ENCODE measurements at places on chromosomes 6 and 20.
A peak's percentile ranks its signal among the peaks of the same experiment; 100 is the strongest.

DNA sequence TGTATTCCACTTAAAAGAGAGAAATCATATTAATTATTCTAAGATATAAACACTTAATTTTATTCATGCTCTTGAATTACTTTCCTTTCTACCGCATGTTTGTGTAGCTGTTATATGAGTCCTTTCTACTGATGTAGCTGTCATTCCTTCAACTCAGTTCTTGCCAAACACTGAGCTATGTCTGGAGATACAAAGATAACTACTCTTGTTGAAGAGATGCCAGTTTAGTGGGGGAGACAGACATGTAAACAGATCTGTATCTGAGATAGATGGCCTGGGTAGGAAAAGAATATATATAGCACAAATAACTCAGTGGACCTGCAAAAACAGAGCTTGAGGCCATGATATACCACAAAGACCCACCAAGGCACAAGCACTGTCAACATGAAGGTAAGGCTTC lies 157.3 kb downstream of the BTBD9 start:
- DNase-seq = no peak

DNA sequence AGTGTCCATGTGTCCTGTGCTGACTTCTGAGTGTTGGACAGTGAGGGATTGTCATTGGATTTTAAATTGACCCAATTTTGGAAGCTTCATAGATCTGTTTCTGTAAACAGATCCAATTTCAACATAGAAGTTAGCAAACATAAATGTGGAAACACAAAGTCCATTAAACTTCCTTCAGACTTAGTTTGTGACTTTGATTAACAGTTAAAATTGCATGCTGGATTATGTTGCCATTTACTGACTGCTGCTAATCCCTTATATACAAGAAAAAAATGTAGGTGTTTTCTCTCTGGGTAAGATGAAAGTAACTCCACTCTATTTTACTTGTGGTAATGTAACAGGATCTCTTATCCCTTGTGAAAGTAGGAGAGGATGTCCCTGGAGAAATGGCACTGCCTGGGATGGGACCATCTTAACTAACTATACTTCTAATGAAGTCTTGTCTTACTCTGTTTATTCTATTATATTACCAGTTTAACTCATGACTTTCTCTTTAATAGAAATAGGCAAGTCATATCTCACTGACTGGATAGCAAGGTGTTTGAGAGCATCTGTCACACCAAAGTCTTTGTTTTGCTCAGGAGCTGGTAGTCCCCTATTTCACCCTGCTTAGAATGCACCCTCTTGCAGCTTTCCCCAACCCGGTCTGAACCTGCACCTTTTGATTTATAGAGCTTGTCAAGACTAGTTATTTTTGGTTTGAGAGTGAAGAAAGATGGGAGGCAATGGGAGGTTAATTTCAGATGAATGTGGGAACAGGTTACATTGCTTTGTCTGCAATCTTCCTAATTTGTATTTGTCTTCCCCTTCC lies 7.2 kb downstream of the TPX2 start:
- no peak for DNase-seq

GRCh38 chr6:149380523-149380922 lies 19.5 kb upstream of the SUMO4 start:
- DNase-seq = no peak

DNA sequence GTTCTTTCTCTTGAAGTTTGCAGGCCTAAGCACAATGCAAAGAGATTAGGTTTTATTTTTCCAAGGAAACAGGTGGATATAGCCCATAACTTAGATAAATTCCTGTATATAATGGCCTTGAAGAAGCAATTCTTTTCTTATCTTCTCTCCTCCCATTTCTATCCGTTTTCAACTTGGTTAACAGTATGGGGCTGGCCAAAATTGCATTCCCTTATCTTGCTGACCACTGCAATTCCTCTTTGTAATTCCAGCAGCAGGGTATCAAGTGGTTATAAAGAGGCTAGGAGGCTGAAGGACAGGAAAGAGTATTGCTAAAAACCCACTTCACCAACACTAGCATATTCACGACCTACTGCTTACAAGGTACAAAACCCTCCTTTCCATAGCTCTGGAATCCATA lies 643.5 kb upstream of the ID4 start:
- no peak for DNase-seq

DNA sequence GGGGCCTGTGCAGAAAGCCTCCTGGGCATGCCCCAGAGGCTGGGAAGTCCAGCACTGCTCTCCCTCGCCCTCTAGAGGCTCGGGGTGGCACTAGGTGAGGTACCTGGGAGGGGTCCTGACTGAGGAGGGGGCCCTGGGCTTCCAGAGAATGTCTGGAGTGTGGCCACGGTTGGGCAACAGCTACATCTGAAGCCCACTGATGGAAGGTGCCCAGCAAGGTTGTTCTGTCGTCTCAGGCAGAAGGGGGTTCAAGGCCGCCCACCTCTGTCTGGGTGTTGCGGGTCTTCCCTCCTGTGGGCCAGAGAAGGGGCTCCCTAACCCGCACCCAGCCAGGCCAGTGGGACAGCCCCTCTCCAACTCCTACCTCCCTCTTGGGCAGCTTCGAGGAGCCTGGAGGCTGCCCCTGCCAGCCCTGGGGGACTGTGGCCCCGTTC lies 11.4 kb upstream of the VEGFA start:
- DNase-seq = no peak

- no peak for DNase-seq
Observed at GRCh38 chr20:43691928-43692524, 25.1 kb downstream of the MYBL2 start.

GRCh38 chr20:37316116-37316774 lies 26.8 kb downstream of the MANBAL start:
- DNase-seq = no peak

GRCh38 chr20:24149175-24149574 lies 160.6 kb upstream of the GGTLC1 start:
- no peak for DNase-seq

DNA sequence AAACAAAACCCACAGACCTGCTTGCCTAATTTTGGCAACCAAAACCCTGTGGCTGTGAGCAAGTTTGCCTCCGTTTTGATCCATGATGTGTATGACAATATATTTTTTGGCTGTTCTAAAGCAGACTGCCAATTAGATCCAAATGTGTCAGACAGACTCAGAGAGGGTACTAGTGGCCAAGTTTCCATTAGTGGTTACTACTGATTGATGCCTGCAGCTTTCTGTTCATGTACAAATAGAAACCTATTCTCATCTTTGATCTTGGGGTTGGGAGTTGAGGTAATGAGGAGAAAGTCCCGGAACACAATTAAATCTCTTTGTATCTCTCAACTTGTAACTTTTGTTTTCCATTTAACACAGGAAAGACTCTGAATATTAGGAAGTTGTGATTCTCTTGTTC lies 100.9 kb downstream of the RNF144B start:
- no peak for DNase-seq

DNA sequence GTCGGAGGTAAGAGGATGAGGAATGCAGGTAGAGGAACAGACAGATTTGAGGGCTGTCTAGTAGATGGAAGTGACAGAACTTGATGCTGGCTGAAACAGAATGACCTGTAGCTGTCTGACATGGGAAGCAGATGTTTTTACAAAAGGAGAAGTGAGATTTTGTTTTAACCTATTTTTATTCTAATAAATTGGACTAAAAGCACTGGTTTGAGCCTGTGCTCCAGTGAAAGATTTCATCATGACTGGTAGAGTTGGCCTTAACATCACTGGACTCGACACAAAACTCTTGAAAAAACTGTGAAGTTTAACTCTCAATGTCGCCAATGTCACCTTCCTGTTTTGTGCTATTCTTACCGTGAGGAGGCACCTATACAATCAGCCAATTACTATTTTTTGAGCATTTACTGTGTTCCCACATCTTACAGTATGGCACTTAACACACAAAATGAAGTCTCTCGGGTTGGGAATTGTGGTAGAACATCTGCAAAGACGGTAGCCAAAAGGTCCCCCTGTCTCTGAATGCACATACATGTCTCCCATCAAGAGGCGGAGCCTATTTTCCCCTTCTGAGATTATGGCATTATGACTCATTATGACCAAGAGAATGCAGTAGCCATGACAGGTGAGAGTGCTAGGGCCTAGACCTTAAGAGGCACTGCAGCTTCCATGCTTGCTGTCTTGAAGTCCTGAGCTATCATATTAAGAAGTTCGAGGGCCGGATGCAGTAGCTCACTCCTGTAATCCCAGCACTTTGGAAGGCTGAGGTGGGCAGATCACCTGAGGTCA lies 93.2 kb downstream of the FOXF2 start:
- DNase-seq = no peak

- no peak for DNase-seq
Observed at GRCh38 chr6:3088968-3089367, 20.7 kb downstream of the RIPK1 start.

GRCh38 chr6:64220801-64221200 lies 585.2 kb downstream of the PHF3 start:
- DNase-seq = no peak

DNA sequence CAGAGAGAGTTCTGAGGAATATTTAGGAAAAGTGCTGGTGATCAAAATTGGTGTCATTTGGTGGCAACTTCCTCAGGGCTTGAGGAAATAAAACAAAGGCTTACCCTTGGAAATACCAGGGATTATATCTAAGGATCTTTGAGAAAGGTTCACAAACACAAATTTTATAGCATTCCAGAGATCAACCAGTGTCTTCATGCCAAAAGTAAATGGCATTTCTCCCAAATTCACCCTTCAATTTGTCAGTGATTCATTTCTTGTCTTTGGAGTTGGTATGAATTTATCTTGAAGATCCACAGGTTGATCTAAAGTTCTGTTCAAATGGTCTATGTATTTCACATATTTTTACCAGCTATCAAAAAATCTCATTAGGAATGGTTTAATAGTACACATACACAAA lies 181.5 kb downstream of the FUT9 start:
- DNase-seq = no peak

GRCh38 chr6:153814136-153814535 lies 224.9 kb upstream of the OPRM1 start:
- DNase-seq = no peak

- no peak for DNase-seq
Observed at GRCh38 chr6:93972791-93973190, 553.4 kb upstream of the EPHA7 start.

DNA sequence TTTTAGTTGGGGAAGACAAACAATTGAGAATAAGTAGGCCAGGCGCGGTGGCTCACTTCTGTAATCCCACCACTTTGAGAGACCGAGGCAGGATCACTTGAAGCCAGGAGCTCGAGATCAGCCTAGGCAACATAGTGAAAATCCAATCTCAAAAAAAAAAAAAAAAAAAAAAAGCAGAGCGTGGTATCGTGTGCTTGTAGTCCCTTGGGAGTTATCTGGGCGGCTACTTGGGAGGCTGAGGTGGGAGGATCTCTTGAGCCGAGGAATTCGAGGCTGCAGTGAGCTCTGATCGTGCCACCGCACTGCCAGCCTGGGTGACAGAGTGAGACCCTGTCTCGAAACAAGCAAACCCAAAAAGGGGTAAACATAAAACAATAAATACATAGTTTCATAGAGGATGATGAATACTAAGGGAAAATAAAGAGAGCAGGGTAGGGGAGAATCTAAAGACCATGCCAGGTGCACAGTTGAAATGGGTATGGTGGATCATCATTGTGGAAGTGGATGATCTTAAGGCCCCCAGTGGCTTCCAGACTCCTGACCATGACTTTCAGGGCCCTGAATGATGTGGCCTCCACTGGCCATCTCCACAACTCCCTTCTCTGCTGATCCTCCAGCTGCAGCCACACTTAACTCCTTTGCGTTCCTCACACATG lies 947 bp downstream of the POFUT1 start:
- no peak for DNase-seq

DNA sequence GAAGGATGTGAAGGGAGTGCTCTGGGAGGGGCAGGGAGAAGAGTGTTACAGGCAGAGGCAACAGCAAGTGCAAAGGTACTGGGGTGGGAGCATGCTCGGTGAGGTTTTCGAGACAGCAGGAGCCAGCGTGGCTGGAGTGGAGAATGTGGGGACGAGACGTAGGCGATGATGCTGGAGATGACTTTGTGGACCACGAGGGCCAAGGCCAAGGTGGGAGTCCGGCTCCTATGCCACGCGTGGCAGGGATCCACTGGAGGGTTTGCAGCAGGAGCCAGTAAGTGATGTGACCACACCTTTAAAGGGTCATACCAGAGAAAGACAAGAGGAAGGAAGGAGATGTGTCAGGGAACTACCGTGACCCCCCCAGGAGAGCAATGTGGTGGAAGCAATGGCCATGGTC lies 7.3 kb downstream of the PTGIS start:
- no peak for DNase-seq

DNA sequence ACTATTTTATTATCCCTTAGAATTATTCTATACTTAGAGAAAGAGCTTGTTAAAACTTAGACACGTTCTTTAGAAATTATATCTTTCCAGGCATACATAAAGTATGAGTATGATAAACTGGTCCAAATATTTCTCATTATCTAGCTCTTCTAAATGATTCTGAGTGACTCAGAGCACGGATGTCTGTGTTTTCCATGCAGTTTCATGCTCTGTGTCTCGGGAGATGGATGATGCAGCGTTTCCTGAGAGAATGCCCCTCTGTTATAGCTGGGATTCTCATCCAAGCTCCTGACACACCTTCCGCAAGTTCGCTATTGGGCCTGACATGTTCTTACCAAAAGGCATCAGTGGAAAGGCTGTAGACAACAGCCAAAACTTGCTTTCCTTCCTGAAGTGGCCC lies 19.3 kb downstream of the SIRT5 start:
- DNase-seq = no peak

DNA sequence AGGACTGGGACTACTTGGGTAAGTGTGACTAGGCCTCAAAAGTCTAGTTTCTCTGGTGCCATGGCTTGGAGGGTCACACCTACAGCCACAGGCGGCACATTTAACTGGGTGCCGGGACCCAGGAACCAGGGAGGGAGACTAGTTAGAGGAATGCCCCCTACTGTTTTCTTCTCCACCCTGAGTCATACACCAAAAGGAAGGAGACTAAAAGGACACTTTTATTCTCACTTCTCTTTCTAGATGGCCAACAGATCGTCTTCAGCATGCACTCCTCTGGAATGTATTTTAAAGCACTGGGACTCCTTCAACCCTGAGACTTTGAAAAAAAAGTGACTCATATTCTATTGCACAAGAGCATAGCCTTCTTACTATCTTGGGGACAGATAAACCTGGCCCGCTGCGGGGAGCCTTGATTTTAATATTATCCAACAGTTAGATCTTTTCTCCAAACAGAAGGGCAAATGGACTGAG lies 33.4 kb downstream of the PLN start:
- no peak for DNase-seq

- DNase-seq = no peak
Observed at GRCh38 chr6:14857001-14857400, 388.9 kb upstream of the JARID2 start.

GRCh38 chr6:10522929-10523573 lies 1.9 kb downstream of the GCNT2 start:
- DNase-seq = peak; percentile 68

Measured in iPS DF 19.7 (cell line).